ENCODE measurements at places on chromosomes 11 and 22. TPM values are rescaled to one million over a fixed set of nuclear protein-coding genes. Genes with fewer than 3 reads are reported as not detected.

Gene FGF3
- not detected for total RNA-seq

Gene SLC37A2
- total RNA-seq, result 1.2 TPM

Gene MRGPRX3
- total RNA-seq, result not detected

DNA sequence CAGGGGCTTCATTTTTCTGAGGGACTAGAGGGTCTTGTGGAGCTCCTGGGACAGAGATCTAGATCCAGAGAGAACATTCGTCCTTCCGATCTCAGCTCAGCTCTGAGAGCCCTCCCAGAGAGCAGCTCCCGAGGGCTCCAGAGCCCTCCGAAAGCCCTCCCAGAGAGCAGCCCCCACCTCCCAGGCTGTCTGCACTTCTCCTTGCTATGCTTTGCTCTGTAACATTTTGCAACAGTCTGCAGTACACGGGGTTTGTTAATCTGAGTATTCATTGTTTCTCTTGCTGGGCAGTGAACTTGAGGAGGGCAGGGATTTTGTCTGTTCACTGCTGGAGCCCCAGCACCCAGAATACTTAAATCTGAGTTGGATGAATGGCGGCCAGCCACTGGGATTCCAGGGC, 2.6 kb downstream of the GGA1 start:
- DNase-seq, result no peak

GRCh38 chr22:39522567-39523300, 2.4 kb downstream of the ATF4 start:
- no peak for DNase-seq

DNA sequence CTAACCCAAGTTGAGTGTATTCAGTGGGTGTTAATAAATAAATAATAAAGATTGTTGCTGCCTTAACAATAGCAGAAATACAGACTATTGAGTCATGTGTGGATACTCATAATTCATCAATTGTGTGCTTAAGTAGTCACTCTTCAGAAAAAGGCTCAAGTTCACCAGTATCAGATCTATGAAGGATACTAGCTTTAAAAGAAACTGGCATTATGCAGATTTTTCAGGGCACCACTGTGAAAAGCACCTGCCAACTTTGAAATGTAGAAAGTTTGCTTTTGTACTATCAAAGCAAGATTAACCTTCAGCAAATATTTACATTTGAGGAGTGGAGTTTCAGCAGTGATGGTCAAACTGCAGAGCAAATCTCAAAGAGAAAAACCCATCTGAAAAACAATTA, 20.1 kb upstream of the SYTL2 start:
- no peak for DNase-seq

- no peak for DNase-seq
These were observed 5.3 kb downstream of the TUBA8 start for GRCh38 chr22:18115906-18116371.

DNA sequence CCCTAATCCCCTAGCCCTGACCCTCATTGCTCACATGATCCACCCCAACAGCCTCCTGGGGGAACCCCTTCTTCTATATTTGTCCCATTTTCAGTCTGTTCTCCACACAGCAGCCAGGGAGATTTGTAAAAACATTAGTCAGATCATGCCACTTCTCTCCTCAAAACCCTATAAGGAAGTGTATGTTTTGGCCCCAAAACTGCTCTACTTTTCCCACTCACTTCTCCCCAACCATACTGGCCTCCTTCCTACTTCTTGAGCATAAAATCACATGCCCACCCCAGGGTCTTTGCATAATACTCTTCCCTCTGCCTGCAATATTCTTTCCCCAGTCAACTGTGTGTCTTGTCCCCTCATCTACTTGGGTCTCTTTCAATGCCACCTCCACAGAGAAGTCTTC, 4.7 kb upstream of the SLC22A12 start:
- DNase-seq, result no peak

DNA sequence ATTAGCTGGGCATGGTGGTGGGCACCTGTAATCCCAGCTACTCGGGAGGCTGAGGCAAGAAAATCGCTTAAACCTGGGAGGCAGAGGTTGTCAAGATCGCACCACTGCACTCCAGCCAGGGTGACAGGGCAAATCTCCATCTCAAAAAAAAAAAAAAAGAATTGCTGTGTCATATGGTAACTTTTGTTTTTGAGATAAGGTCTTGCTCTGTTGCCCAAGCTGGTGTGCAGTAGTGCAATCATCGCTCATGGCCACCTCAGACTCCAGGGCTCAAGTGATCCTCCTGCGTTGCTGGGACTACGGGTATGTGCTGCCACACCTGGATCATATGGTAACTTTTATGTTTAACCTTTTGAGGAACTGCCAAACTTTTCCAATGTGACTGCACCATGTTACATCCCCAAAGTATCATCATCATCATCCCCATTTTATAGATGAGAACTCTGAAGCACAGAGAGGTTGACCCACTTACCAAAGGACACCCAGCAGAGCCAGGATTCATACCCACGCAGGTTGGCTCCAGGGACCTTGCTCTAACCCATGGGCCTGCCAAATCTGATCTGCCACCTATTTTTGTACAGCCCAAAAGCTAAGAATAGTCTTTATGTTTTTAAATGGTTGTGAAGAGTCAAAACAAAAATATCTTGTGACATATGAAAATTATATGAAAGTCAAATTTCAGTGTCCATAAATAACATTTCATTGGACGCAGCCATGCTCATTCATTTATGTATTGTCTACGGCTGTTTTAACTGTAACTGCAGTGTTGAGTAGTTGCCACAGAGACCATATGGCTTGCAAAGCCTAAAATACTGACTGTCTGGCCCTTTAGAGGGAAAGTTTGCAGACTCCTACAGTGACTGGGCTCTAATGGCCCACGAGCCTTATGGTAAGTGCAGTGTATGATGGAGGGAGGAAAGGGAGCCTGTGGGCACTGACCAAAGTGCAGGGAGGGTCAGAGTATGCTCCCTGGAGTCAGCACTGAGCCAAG, 45.3 kb downstream of the GDPD5 start:
- DNase-seq, result no peak

DNA sequence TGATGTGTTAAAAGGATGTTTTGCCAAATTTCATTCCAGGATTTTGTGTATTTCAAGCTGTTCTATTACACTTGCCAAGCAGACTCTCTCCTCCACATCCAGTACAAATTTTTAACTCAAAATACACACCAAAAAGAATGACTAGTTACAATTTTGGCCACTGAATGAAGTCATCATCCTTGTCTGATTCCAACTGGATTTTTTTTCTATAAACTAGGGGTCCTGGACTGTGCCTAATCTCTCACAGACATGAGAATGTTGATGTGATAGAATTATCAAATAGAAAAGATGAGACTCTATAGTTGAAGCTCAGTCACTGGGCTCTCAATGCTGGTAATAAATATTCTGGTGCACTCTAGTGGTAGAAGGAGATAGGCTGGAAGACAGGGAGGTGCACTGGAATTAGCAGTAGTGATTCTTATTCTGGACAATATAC, 85.8 kb downstream of the FANCF start:
- DNase-seq, result no peak

All from H9 (cell line).